Breast epithelium (tissue), 4 donors: ENCODE measurements at places on chromosomes 5 and 9. TPM values are rescaled to one million over a fixed set of nuclear protein-coding genes. Genes with fewer than 3 reads are reported as not detected.

ENTREP1 gene
- total RNA-seq = 3.0 TPM

ZNF608 gene
- total RNA-seq = 58.7 TPM

PCDHAC1 gene
- 2.5 TPM for total RNA-seq

LAMC3 gene
- 8.5 TPM for total RNA-seq

FGF18 gene
- 0.33 TPM for total RNA-seq

ADCY2 gene
- 3.8 TPM for total RNA-seq

MAP1B gene
- total RNA-seq = 258 TPM

PHF24 gene
- 1.1 TPM for total RNA-seq

IFNB1 gene
- not detected for total RNA-seq

RAD17 gene
- 14.6 TPM for total RNA-seq
